Activated gamma-delta T cell treated with Interleukin-2 at 50 U/mL for 16 hours (primary cell): ENCODE measurements at places on chromosomes 4 and X.

DNA sequence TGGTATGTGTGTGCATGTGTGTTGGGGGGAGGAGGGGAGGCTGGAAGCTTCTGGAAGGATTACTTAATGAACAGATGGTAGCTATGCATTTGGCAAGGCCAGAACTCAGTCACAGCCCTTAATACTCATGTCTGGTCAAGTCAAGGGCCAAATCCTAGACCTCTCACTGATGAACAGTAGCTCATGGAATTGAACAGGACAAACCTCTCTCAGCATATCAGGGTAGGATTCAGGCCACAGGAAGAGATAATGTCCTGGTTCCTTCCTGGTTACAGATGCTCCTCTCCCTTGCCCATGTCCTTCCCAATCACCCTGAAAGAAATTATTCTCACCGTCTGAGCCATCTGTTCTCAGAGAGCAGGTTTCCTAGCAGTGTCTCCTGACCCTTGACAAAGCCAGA, 165.7 kb downstream of the SOWAHB start:
- DNase-seq, result no peak

GRCh38 chr4:100356172-100356571, 161.7 kb downstream of the EMCN start:
- no peak for DNase-seq

DNA sequence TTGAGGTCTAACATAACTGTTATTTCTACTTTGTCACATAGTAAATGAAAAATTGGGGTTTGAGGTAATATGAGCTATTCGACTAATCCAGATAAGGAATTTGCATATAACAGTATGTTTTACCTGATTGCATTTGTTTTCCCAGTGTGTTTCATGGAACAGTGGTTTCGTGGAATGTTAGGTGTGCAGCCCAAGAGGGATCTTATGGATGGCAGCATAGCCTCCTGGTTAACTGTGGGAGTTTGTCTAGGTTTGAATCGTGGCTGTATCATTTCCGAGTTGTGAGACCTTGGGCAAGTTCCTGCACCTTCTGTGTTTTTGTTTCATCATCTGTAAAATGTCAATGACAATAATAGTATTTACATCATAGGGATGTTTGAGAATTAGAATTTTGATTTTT, 7.9 kb downstream of the BMPR1B start:
- no peak for DNase-seq

- DNase-seq, result no peak
Measured at GRCh38 chrX:134537179-134537955, 77.4 kb downstream of the HPRT1 start.

DNA sequence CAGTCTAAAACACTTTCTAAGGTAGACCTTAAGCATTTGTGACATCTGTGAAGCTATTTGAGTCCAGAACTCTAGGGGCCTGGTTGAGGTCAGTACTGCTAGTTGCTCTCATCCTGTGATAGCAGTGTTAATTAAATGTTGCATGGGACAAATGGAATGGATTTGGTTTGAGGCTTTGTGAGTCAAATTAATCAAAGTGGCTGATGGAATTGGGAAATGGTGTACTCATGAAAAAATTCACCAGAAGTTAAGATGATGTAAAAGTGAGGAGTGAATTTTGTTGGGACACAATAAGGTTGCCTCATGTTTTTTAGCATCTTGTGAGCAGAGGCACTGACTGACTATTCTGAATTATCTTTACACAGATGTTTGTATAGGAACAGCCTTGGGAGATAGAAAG, 99.2 kb upstream of the ARSJ start:
- no peak for DNase-seq

GRCh38 chrX:118338930-118339329, 7.0 kb upstream of the WDR44 start:
- DNase-seq, result no peak

DNA sequence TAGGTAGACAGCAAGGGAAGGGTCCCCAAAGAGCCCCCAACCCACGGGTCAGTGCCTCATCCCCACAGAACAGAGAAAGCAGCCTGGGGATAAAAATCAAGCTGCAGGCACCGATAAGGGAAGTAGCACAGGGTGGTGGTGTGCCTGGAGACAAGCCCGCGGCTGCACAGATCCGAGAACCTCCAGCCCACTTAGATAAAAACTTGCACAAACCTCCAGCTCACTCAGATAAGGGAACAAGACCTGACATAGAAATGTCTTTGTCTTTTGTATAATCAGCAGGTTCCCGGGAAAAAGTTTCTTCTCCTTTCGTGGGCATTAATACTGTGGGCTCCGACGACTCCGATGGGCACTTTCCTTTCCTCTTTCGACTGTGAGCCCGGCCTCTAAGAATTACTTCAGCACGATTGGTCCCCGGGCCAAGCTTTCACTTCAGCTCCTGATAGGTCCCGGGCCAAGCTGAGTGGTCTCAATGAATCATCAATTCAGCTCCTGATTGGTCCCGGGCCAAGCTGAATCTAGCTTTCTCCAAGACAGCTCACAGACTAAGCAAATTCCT, 32.4 kb downstream of the PRDX4 start:
- peak; percentile 41 for DNase-seq

- no peak for DNase-seq
Measured at GRCh38 chr4:5636766-5637670, 71.3 kb downstream of the EVC2 start.

- no peak for DNase-seq
Measured at GRCh38 chr4:73683033-73683432, 57.3 kb upstream of the CXCL8 start.

GRCh38 chr4:38805530-38806145, 1.0 kb upstream of the TLR1 start:
- no peak for DNase-seq

GRCh38 chr4:5719350-5720055, 8.5 kb downstream of the EVC start:
- no peak for DNase-seq

DNA sequence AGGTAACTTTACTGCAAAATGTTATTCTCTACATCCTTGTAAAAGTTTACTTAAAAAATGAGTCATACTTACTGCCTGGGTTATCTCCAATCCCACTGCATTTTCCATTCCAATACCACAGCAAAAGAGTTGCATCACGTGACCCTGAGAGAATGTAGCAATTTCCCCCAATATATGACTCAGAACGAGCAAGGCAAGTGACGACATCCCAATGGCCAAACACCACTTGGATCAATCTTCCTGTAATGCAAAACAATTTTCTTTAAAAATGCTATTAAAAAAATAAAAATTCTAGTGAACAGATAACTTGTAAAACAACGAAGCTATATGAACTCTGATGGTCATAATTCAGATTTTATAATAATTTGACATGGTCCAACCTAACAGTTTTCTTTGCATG, 224.3 kb downstream of the DCLK2 start:
- DNase-seq, result no peak

GRCh38 chrX:9464435-9465371, at the start of gene TBL1X:
Gene TBL1X, plus strand, starts transcription at chrX:9465058. Its CDS starts 188,529 bp downstream, at chrX:9653587.
- DNase-seq, result peak; percentile 33

- no peak for DNase-seq
Measured at GRCh38 chr4:26000274-26000950, 86.4 kb downstream of the SMIM20 start.

DNA sequence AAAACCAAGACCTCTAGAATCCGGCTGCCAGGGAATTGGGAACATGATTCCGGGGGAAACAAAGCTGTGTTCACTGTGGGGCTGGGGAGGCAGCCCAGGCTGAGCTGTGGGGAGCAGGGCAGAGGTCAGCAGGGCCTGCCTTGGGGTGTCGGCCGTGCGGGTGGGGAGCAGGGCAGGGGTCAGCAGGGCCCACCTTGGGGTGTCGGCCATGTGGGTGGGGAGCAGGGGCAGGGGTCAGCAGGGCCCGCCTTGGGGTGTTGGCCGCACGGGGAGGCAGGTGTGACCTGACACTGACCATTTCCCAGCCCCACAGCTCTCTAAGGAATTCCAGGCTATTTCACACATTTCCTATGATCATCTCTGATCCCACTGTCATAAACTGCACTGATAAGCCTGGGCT, 45.6 kb upstream of the CPLX1 start:
- DNase-seq, result no peak

DNA sequence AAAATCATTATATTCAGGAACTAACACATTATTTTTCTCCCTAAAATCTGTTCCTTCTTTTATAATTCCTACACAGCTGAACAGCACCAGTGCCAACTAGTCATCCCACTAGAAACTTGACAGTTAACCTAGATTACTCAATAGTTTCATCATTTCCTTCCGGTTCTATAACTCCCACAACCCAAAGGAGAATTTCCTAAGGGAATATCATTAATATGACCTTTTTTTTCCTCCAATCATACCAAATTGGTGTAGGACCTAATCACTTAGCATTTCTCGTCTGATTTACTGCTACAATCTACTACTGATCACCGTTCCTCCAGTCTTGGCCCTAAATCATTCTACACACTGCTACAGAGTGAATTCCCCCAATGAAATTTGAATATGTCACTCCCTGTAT, 45.9 kb downstream of the WDFY3 start:
- DNase-seq, result no peak

DNA sequence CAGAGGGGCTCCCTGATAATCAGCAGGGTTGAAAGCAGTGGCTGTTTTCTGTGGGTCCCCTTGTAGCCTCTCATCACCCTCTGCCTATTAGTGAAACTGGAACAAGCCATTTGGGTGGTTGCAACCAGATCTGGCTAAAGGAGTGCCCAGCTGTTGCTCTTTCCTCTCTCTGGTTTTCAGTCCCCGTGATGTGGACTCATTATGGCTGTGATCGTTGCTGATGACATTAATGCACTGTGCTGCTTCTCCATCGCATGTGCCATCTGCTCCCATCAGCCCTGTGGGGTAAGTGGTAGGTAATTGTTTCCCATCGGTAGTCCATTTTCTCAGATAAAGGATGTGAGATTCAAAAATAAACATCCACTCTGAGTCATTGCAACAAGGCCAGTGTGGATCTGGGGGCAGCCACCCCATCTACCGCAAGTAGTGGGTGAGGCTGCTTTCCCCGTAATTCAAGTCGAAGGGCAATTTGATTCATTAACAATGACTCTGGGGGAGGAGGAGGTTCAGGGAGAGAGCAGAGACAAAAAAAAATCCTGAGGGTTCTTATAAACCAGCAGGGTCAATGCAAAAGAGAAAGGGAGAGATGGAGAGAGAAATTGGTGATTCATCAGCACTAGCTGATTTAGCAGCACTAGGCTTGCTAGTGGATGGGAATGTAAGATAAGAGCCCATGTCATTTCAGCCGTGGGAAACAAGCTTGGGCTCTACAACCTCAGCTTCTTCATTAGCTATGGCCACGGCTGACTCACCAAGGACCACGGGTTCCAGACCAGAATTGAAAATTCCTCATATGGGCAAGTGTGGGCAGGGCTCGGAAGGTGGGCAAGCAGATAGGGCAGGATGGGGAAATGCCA, 357.8 kb downstream of the MID1IP1 start:
- DNase-seq, result no peak

DNA sequence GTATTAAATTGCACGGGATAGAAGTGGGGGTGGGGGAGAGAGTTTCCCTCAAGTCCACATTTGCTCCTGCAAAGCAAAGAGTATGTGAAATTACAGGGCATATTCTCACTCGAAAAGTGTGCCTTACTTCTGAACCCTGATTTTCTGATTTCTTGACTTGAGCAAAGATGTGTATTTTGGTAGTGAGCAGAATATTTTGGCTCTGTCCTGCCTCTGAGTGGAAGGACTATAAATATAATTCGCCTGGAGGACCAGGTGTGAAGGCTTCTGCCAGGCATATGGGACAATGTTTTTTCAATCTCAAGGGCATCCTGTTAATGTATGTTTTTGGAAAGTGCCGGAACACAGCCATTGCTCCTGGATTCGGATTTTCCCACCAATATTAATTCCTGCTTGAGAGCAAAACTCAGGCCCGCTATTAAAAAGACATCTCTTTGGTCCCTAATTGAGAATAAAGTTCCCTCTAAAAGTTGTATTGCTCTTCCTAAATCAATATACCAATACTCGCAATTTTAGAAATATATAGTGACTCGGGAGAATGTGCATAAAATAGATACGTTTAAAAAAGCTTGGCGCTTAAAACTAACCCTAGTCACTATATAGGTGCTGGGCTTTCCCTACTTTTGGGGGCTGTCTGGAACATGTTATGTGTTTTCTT, 15.3 kb upstream of the PITX2 start:
- DNase-seq, result no peak

- no peak for DNase-seq
Measured at GRCh38 chrX:21638311-21638710, 19.8 kb downstream of the KLHL34 start.

DNA sequence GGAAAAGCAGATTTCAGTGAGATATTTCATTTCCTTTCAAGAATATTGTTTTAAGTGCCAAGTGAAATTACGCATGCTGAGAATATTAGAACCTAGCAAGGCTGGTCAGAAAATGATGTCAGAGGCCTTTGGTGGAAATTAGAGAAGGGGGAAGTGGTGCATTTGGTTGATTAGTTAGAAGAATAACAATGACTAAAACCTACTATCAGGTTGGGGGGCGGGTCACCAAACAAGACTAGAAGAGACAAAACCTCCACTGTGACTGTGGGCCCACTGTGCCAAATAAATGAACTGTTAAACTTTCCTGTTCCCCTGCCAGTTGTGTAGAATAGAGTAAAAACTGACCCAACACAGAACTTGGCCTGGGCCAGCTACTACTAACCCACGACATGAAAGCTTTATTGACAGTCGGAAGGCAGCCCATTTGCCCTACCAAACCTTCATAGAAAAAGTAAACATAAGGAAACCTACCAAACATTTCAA, 2.9 kb downstream of the RAPGEF2 start:
- no peak for DNase-seq

- DNase-seq, result peak; percentile 14
Measured at GRCh38 chrX:133985164-133985966, at the start of gene GPC3. Gene GPC3, minus strand, starts transcription at chrX:133985594.

- no peak for DNase-seq
Measured at GRCh38 chr4:128653527-128654444, 155.7 kb upstream of the JADE1 start.

DNA sequence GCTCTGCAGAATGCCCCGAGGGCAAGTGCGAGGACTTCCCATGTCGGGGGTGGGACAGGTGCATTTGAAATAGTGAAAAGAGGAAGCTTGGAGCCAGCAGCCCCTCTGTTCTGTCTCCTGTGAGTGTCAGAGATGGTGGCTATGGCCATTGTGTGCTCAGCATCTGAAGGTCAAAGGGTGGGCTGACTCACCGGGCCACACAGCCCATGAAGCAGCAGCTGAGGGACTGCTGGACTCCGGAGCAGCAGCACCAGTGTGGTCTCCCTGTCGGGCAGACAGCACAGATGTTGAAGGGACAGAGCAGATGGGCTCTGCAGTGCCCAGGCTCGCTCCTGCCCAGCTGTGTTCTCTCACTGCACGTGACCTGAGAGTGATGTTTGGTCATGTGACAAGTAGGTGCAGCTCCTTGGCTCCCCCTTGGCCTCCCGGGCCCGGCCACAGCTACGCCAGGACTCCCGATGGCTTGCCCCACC, 53.5 kb downstream of the TBC1D14 start:
- no peak for DNase-seq

DNA sequence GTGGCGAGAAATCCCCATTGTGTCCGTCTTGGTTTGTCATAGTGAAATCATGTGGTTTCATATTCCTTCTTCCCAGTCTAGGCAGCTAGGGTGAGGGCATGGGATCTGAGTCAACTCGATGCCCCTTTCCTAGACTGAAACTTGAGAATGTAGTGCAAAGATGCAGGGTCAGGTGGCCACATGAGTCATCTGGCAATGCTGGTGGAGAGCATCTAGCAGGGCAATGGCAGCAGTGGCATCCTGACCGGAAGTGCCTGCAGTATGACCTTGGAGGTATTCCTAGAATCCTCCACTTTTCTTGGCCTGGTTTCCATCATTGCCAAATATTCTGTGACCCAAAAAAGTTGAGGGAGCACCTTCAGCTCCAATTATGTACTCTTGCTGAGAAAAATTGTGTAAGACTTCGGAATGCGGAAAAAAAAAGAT, 39.1 kb upstream of the TMEM184C start:
- no peak for DNase-seq

GRCh38 chrX:136849395-136849794, 31.1 kb downstream of the RBMX start:
- DNase-seq, result no peak
